Vagina (tissue), 2 donors: ENCODE measurements at places on chromosomes 13 and 19. TPM values are rescaled to one million over a fixed set of nuclear protein-coding genes. Genes with fewer than 3 reads are reported as not detected.

Gene MISP
- 0.49 TPM for total RNA-seq

Gene GNA15
- total RNA-seq, result 28.2 TPM

Gene BEST2
- 1.2 TPM for total RNA-seq

Gene ZC3H4
- total RNA-seq, result 21.9 TPM

Gene RAD23A
- 85.9 TPM for total RNA-seq

Gene CIRBP
- total RNA-seq, result 192 TPM

Gene MLLT1
- 25.5 TPM for total RNA-seq
